NCI-H1694 (cell line): ENCODE measurements at places on chromosomes 7 and 10.

GRCh38 chr7:42831718-42832522, 80.0 kb downstream of the C7orf25 start:
- DNase-seq: no peak

- DNase-seq: no peak
Observed at GRCh38 chr10:43502931-43503330, 66.0 kb downstream of the ZNF487 start.

DNA sequence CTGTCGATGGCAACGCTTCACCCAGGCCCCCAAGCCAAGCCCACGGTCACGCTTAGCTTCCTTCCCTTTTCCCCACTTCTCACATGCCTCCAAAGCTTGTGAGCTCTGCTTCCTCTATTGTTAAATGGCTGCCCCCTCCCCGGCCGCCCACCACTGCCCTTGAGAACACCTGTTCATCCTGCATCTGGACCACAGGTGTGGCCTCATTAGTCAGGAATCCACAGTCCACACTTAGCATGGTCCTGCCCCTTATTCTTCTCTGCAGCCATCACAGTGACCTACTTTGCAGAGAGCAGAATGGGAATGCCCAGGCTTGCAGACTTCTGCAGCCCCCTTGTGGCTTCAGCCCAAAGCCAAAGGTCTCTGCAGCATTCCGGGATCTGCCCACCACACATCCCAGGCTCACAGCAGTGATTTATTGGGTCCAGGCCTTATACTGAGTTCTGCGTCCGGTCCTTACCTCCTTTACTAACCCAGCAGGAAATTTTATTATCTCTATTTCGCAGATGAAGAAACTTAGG, 66.9 kb downstream of the PTPRE start:
- DNase-seq: no peak

DNA sequence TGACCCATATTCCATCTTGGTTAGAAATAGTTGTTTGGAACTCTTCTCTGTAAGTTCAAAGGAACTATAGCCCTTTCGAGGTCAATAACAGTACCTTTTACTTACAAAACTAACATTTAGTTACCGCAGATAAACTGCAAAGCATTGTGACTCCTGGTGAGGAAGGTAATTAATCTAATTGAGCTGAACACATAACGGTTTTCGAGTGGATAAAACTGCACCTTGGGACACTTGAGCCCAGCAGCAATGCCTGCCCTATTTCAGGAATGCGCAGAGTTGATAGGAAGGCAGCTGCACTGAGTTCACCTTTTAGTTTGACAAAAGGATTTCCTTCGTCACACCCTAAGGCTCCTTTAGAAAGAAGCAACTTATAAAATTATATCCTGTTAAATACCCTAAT, 75.4 kb downstream of the JAZF1 start:
- no peak for DNase-seq

- DNase-seq: no peak
Observed at GRCh38 chr7:149293338-149293737, 31.3 kb downstream of the ZNF783 start.

- no peak for DNase-seq
Observed at GRCh38 chr10:114758331-114758730, 63.2 kb upstream of the FHIP2A start.

- peak; percentile 77 for DNase-seq
Observed at GRCh38 chr7:111486472-111487142, 75.7 kb downstream of the IMMP2L start.

- DNase-seq: no peak
Observed at GRCh38 chr7:4068286-4068685, 613.8 kb upstream of the FOXK1 start.

DNA sequence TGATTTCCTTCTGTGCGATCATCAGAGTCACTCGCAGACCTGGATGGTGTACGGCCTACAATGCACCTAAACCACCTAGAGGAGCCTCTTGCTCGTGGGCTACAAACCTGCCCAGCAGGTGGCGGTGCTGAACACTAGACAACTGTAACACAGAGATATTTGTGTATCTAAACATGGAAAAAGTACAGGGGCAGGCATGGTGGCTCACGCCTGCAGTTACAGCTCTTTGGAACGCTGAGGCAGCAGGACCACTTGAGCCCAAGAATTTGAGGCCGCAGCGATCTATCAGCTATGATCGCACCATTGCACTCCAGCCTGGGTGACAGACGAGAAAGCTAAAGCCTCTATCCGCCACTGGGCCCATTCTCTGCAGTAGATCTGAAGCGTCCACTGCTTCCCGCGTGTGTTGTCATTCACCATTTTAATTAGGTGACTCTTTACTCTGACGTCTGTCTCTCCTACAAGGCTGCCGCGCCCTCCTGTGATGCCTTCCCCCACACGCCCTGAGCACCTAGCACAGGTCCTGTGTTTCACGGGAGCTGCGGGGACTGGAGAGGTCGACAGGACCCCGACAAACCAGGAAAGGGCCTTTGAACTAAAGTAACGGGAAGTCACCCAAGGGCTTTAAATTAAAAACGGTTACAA, 774 bp downstream of the TUBGCP2 start:
- peak; percentile 29 for DNase-seq

GRCh38 chr10:128928231-128928836, 538.7 kb upstream of the MGMT start:
- no peak for DNase-seq

DNA sequence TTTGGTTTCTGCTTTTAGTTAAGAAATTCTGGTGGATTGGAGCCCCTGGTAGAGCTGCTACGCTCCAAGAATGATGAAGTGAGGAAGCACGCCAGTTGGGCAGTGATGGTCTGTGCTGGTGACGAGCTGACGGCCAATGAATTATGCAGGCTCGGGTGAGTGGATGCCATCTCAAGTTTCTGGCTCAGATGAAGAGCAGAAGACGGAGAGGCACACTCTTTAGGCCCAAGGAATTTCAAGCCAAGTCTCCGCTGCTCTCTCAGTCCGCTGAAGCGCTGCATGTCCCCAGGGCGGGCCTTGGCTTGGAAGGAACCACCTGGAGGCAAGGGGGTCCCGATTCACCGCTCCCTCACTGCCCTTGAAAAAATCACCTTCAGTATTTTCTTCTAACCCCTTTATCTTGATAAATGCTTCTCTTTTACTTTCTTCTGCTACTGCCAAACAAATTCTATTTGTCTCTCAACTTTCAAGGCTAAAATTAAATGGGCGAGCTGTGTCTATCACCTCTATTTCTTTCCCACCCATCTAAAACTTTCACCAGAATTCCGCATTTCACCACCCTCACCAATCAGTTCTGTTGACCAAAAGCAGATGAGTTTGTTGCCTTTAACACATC, 74.2 kb downstream of the ARMC3 start:
- no peak for DNase-seq
